ELF-1 (cell line): ENCODE measurements at places on chromosomes 1 and 21.

DNA sequence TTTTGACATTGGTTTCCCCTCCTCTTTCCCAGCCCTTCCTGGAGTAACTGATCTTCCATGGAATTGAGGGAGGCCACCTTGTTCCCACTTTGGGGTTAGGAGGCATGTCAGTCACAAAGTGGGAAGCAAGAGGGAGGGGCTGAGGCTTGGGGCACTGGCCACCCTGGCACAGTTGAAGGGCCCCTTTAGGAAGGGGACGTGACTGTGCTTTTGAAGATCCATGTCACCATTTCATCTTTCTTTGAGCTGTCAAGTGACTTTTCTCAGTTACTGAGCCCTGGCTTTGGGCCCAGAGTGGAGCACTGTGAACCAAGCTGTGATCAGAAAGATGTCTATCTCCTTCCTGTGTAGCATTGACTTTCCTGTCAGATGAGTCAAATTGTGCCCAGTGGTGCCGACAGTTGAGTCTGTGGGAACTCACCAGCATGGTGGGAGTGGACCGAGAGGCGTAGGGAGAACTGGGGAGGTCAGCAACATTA is 38.5 kb upstream of the TDRD10 start:
- no peak for DNase-seq

DNA sequence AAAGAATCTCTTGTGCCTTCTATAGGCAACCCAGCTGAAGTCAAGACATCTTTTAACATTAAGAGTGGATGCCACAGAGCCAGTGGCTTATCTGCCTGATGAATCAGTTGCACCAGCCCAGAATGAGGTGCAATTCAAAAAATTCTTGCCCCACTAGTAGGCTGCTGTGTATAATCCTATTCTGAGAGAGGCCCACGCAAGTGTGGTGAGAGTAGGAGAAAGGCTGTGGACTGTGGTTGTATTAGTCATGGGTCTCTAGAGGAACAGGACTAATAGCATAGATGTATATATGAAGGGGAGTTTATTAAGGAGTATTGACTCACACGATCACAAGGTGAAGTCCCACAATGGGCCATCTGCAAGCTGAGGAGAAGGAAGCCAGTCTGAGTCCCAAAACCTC is 216.4 kb downstream of the LTN1 start:
- DNase-seq, result no peak

- DNase-seq, result no peak
Measured at GRCh38 chr1:118461154-118461553, 276.1 kb upstream of the SPAG17 start.

DNA sequence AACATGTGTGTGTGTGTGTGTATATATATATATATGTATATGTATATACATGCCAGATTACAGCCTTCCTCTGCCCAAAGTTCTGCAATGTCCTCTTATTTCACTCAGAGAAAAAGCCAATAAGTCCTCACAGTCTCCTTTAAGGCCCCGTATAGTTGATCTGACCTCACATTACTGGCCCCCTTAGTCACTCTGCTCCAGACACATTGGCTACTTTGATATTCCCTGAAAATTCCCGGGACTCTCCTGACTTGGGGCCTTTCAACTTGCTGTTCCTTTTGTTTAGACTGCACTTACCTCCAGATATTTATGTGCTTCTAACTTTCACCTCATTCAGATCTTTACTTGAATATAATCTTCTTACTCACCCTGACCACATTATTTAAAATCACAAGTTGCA is 4.2 kb upstream of the BSDC1 start:
- DNase-seq, result no peak

DNA sequence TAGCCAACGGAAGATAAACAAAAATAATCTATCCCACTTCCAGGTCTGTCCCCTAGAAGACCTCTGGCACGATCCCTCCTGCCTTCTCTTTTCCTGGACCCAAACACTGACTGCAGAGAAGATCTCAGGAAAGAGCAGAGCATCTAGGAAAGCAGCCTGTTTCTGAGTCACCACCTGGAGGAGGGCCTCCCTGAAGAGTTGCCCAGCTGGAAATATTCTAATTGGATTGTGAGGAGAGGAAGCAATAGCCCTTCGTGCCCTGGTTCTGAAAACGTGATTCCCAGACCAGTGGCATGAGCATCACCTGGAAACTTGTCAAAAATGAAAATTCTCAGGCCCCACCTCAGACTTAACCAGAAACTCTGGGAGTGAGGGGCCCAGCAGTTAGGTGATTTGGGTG is 411.1 kb downstream of the SETD4 start:
- no peak for DNase-seq

GRCh38 chr1:156773607-156774006 is 6.3 kb downstream of the PRCC start:
- no peak for DNase-seq

DNA sequence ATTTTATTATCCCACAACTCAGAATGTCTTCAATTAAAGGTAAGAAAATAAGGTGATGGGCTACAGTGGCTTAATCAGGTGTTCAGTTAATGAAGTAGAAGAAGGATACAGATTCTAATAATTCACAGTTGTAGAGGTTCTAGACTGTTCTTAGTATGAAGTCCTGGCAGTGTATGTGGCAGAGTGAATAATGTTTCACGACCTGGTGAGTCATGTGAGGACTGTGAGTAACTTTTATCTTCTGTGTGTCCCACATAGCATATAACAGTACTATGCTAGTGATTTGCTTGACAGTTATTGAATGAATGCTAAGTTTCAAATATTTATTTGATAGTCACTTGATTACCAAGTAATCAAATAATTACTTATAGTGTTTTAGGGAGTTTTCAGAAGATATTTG is 20.0 kb downstream of the SLC16A4 start:
- DNase-seq, result no peak

- no peak for DNase-seq
Measured at GRCh38 chr21:25953196-25953595, 217.4 kb downstream of the APP start.

DNA sequence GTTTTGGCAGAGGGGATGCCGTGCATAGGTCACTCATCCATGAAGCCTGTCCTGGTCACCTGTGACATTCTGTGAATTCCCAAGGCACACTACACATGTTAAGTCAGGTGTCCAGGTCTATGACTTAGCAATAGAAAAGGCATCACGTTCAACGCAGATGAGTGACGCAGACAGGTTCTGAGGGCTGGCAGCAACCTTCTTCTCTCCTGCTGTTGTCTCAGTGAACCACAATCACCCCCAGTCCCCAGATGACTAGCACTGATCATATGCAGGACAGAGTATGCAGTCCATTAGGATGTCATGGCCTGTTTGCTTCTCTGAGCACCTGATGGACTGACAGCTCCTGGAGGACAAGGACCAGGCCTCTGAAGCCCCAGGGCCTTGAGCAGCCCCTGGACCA is 157.8 kb upstream of the KAZN start:
- DNase-seq, result no peak

DNA sequence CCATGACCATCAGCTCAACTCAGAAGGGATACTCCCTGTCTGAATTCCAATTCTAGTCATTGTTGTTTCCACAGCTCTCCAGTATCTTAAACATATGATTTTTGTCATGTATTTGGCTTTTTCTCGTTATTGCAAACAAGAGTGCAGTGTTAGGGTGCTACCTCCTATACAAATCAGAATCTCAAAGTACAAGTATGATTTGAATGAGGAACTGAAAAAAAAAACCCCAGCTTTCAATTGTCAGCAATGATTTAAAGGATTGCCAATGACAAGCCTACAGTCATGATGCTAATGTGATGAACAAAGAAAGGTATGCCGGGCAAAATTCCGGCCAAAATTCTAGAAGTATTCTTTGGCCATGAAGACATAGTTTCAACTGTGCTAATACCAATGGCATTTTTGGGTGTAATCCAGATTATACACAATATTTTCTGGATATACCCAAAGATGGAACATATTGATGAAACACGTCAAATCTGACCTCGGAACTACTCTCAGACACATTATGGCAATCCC is 14.9 kb downstream of the TMEM35B start:
- no peak for DNase-seq

DNA sequence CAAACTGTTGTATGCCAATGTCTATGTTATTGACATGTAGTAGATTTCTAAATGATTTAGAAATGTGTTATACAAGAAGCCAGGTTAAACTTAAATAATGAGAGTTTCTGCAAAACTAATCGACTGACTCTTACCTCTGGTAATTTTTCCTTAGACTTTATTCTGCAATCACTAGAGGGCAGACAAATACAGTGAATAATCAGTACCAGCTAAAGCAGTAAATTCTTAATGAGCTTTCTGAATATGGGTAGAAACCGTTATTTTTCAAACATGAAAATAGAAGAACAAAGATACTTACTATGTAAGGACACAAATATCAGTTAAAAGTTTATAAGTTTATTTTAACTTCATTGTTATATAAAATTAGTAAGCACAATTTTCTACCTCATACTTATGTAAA is 97.9 kb upstream of the RGS1 start:
- no peak for DNase-seq

DNA sequence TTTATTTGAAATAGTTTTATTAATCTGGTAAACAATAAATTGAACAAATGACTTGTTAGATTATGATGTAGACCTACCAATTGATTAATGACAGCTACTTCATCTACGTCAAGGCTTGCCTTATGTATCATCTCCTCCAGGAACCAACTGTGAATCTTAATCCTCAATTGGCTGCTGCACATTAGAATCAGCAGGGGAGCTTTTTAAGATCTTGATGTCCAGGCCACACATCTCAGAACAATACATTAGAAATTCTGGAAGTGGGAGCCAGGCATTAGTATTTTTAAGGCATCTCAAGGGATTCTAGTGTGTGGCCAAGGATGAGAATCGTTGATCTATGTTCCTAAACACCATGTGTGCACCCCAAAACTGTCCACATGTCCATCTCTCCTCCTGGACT is 52.0 kb upstream of the LYPLAL1 start:
- no peak for DNase-seq

GRCh38 chr1:67700220-67700619 is 15.2 kb downstream of the GADD45A start:
- peak; percentile 36 for DNase-seq

- DNase-seq, result no peak
Measured at GRCh38 chr1:150484861-150485260, 2.4 kb upstream of the TARS2 start.

DNA sequence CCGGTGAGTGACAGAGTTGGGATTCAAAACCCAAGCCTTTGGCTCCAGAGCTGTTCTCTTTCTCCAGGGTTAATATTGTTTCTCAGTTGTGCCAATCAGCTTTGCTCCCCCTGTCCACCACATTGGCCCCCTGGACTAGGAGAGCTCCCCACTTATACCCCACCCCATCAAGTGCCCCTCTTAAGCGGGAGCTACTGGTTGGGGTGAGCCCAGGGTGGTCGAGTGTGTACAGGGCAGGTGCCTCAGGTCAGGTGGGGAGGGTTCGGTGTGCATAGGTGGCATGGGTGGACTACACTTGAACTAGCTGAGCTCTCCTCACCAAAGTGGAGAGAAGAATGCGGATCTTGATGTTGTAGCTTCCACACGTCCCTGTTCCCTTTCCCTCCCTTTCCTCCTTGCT is 14.2 kb downstream of the KCNA2 start:
- no peak for DNase-seq

DNA sequence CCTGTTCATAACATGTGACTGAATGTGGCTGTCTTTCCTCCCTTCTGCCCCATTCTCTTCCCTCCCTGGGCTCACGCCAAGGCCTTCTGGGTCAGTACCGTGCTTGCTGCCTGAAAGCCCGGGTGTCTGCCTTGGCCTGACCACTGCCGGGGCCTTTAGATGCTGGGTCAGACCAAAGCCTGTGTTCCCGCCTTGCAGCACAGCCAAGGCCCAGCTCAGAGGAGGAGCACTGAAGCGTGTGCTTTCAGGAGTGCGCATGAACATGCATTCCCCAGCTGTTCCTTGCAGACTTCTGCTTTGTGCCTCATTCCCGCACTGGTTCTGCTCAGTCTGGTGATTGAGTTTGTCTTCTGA is 27.0 kb upstream of the SARS1 start:
- no peak for DNase-seq

GRCh38 chr1:204968951-204969350 is 74.1 kb upstream of the CNTN2 start:
- DNase-seq, result no peak

GRCh38 chr1:155126556-155127104 is 1.0 kb upstream of the EFNA1 start:
- peak; percentile 90 for DNase-seq
